ENCODE measurements at places on chromosomes 6 and 20.

GRCh38 chr6:168838037-168838399 is 397.0 kb downstream of the SMOC2 start:
- DNase-seq = no peak

DNA sequence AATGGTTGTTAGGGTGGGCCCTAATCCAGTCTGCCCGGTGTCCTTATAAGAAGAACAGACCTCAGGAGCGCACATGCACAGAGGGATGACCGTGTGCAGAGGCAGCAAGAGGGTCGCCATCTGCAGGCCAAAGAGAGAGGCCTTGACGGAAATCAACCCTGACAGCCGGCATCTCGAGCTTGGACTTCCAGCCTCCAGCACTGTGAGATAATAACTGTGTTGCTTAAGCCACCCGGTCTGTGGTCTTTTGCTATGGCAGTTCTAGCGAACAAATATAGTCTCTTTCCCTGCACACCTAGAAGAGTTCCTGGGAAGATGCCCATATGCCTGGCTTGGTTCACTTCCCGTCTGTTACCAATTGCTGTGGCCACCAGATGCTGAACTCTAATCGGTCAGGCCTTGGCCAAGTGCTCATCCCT is 35.3 kb upstream of the PTGIS start:
- DNase-seq = peak; percentile 87

DNA sequence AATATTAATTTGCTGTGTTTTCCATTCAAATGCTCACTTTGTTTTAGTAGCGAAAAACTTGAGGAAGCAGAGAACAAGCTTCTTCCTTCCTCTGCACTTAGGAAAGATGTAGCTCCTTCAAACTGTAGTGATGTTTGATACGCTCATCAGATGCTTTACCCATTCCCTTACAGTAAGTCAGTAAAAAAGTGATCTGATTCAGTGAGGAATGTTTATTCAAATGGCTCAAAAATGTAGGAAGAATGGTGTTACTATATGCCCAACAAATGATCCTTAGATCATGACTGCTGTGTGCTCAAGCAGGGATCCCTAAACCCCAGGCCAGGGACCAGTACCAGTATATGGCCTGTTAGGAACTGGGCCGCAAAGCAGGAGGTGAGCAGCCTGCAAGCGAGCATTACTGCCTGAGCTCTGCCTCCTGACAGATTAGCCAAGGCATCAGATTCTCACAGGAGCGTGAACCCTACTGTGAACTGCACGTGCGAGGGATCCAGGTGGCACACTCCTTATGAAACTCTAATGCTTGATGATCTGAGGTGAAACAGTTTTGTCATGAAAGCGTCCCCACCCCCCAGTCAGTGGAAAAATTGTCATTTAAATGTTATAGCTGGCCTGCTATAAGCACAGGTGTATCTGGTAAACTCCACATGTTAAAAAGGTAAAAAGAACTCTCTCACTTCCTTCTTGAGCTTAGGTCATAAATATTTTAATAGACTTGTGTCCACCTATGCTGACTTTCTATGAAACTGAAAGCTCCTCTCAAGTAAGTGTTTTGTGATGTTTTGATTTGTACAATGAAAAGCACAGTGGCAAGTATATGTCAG is 187.2 kb downstream of the FOXC1 start:
- no peak for DNase-seq

GRCh38 chr20:39691151-39691862 is 729.2 kb downstream of the DHX35 start:
- peak; percentile 14 for DNase-seq

GRCh38 chr20:2671977-2672376 is 8.0 kb upstream of the IDH3B start:
- DNase-seq = no peak

GRCh38 chr20:11726026-11726425 is 191.7 kb upstream of the BTBD3 start:
- no peak for DNase-seq

GRCh38 chr20:407133-407952 is 756 bp upstream of the RBCK1 start:
- peak; percentile 72 for DNase-seq

DNA sequence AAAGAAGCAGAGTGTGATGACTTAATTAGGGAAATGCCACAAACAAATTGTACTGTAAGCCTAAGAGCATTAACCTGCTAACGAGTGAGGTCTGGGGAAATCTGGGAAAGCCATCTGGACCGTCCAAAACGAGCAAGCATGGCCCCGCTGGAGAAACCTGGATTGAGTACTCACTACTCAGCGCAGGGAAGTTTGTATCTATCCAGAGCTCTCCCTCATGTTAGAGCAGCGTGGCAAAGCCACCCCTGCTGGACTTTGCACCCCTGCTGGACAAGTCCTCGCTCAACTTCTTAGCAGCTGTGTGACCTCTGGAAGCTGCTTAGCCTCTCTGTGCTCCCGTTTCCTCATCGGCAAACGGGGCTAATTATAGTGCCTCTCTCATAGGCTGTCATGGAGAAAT is 37.3 kb downstream of the PSMG4 start:
- DNase-seq = no peak

DNA sequence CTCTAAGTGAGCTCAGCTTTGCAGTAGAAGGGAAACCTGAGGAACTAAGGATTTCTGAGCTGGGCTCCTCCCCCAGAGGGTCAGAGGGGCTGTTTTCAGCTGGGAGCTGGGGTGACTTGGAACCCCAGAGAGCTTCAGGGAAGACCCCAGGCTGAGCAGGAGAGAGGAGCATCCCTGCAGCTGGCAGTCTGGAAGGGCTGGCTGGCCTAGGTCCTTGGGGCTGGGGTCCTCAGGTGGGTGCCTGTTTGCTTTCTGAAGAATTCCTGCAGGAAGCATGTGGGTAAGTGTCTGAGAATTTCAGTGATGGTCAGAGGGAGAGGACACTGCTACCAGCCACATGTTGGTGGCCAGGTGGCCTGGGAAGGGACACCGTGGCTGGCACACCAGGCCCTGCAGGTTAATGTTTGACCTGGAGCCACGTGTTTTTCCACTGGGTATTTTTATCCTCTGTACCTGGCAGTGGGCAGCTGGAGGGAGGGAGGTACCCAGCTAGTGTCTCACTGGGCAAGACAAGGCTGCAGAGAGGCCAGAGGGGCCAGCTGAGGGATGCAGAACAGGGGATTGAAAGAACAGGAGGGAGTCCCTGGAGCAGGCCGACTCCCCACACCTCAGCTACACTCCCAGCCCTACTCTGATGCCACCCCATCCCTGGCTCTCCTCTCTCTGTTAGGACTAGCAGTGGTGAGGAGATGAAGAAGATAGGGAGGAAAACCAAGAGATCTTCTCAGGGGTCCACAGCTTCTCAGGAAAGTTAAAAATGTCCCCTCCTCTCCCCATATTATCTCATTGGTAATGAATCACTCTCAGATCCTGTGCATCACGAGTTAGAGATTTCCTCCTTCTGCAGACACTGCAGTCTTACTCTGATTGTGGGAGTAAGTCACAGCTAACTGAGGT is 143.6 kb downstream of the VEGFA start:
- DNase-seq = no peak

DNA sequence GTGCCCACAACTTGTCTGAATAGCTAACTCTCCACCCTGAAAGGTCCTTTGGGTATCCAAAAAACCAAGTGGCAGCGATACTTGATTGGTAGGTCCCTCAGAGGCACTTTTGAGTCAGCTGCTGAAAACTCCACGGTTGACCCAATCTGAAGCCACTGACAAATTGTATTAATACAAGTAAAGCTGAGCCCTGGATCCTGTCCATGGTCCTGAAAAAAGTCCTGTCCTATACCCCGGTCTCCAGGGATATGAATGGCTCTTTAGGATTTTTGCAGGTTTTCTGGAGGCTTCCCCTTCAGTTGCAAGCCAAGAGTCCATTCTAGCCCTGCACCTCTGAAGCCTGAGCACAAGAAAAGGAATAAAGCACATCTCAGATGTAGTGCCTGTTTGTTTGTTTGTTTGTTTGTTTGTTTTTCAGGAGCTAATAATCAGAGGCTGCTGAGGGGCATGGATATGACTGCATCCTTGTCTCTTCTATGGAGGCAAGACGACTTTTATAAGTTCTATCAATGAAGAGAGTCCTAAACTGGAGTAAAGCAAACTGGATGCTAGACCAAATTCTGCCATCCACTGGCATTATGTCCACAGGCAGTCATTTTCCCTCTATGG is 1.7 kb upstream of the SLC12A5 start:
- DNase-seq = peak; percentile 9

- peak; percentile 86 for DNase-seq
Measured at GRCh38 chr20:43849496-43850186, 65.0 kb upstream of the TOX2 start.

DNA sequence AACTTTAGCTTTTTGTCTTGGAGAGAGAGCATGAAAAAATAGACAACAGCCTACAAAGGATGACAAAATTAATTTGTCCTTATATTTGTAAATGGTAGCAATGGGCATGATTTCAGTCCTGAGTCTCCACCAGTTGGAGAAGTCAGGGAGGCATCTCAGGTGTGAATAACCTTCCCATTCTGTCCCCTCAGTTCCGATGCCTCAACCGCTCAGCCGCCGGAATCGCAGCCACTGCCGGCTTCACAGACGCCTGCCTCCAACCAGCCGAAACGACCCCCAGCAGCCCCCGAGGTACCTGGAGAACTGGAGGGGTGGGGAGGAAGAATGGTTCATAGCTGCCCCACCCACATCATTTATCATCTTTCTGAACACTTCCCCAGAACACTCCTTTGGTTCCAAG is 3.6 kb downstream of the PRRC2A start:
- DNase-seq = no peak

DNA sequence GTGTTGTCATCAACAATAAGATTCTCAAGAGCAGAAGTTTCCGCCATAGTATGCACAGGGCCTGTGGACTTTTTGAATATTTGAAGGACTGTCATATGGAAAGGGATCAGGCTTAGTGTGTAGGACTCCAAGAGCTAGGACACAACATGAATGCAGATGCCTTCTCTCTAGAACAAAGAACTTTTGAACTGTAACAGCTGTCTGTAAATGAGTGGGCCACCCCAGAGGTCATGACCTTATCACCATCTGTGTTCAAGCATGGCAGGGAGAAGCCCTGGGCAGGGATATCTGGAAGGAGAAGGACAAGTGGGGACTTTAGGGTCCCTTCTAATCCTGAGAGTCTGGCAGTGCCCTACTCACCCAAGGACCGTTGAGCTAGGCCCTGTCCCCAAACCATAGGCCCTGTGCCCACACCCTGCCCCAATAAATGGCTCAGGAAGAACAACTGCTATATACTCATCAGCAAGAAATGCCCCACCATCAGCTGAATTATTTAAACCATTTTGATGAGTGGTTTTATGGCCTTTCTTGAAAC is 70.6 kb downstream of the MTHFD1L start:
- DNase-seq = no peak

GRCh38 chr6:67768972-67769371 is 866.1 kb upstream of the ADGRB3 start:
- no peak for DNase-seq

DNA sequence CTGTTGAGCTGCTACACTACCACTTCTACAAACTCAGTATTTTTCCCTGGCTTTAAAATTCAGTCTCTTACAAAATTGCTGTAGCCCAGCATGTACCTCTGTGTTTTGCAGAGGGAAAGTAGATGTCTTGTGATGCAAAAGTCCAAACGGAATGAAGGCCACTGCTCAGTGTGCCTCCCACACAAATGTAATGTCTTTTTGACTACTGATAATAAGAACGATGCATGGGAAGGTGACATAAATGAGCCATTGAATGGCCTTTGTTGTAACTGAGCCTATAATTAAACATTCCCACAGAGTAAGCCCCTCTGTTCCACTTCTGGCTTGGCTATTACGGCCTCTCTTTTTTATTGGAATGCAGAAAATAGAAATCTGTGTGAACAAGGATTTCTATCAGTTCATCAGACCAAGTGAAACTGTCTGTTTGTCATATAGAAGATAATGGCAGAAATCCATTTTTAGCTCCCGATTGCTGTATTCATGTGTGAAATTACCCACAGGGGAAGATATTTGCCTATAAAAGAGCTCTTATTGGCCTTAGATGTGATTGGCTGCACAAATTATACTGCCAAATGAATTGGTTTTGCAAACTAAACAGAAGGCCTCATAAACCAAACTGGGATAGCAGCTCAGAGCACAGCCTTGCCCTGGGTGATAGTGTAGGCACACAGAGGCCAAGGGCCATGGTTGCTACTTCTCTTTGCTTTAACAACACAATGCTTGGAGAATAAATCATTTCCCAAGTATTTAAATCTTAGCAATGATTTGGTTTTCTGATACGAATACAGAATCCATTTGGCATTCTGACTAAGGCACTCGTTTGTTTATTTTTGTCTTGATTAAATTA is 241.5 kb upstream of the PLN start:
- no peak for DNase-seq

DNA sequence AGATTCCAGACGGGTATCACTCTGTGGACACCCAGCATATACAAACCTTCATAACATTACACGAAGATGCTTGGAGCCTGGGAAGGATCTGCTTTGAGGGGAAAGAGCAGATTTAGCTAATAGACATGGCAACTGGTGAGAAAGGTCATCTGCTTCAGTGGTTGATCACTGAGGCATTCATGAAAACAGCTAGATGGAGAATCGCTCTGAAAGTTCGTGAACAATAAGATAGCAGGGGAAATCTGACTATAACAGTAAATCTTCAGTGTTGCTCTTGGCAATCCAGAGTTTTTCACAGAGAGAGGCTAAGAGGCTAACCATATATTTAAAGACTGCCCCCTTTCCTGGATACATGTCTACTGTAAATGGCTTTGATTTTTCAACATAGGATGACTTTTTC is 245.3 kb downstream of the FARS2 start:
- DNase-seq = no peak

DNA sequence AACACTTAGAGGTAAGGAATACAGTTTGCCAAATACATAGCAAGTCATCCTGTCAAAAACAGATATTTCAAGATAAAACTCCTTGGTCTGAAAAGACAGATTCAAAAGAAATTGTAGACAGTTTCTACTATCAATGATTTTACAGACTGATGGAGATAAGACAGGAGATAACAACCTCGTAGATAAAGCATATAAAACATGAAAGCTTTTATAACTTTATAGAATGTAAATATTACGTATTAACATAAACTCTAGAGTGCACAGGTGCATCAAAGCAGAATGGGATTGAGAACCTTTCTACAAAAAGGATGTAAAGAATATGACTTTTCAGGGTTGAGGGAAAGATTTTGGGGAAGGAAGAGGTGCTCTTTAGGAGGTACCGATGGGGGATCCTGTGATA is 158.0 kb upstream of the CENPW start:
- no peak for DNase-seq

DNA sequence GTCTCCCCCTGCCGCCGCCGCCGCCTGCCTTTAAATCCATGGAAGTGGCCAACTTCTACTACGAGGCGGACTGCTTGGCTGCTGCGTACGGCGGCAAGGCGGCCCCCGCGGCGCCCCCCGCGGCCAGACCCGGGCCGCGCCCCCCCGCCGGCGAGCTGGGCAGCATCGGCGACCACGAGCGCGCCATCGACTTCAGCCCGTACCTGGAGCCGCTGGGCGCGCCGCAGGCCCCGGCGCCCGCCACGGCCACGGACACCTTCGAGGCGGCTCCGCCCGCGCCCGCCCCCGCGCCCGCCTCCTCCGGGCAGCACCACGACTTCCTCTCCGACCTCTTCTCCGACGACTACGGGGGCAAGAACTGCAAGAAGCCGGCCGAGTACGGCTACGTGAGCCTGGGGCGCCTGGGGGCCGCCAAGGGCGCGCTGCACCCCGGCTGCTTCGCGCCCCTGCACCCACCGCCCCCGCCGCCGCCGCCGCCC is 474 bp downstream of the CEBPB start:
- no peak for DNase-seq

GRCh38 chr6:113909224-113909856 is 52.2 kb downstream of the MARCKS start:
- DNase-seq = peak; percentile 48
